ENCODE measurements at places on chromosomes 3 and 15.

DNA sequence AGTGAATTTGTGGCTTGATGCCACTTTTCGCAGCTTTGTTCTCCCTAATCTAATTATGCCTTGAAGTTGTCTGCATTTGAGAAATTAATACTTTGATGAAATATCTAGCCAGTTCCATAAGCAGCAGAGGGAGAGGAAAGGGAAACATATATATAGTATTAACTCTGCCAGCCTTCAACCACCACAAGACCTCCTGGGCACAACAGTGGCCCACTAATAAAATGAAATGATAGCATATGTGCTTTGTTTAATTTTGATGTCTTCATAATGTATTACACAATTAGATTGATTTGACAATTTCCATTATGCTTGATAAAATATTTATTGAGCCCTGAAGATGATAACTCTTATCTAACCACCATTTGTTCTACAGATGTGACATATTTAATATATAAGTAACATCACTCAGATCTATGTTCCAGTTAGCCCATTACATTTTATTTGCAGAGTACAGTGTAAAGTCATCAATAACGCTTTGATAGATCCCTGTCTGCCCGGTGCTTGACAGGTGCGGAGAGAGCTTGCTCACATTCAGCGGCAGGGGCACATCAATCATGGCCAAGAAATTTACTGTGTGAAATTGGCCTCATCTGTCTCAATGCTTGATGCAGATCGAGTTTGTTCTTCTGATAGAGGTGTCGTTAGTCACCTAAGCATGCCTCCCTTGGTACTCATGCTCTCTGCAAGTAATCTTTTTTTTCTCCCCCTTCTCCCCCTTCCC lies 187.4 kb downstream of the MECOM start:
- no peak for DNase-seq

DNA sequence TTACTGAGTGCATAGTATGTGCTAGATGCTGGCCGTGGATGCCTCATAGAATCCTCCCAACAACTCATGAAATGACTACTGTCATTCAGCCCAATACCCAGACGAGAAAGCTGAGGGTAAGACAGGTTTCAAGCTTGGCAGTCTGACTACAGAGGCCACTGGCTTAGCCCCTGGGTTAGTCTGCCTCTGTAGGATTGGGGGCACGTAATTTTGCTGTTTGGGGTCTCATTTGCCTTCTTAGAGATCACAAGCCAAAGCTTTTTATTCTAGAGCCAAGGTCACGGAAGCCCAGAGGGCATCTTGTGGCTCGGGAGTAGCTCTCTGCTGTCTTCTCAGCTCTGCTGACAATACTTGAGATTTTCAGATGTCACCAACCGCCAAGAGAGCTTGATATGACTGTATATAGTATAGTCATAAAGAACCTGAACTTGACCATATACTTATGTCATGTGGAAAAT lies 1.0 kb upstream of the CCR5 start:
- no peak for DNase-seq

GRCh38 chr3:108698461-108698860 lies 58.7 kb downstream of the RETNLB start:
- no peak for DNase-seq

GRCh38 chr3:146640955-146641867 lies 36.1 kb upstream of the PLSCR5 start:
- DNase-seq: no peak

GRCh38 chr15:58690703-58691102 lies 58.8 kb downstream of the ADAM10 start:
- no peak for DNase-seq

- no peak for DNase-seq
Observed at GRCh38 chr3:6862041-6862879, 1.3 kb downstream of the GRM7 start.

DNA sequence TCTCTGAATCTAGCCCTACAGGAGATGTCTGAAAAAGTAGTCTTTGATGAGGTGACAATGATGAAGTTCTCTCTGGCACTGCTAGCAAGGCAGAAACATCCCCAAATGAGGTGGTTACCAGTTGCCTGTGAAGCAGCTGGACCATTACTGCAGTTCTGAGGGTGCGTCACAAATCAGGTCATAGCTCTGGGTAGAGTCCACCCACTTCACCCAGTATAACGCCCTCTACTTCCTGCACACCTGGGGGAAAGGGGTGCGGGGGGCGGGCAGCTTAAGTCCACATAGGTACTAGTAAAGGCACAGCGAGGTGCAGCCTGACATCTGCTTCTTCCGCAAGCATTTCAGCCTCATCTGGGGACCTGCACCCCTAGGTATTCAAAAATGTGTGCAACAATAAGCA lies 13.4 kb upstream of the SATB1 start:
- DNase-seq: no peak

GRCh38 chr15:93418566-93418965 lies 329.6 kb upstream of the RGMA start:
- DNase-seq: no peak

DNA sequence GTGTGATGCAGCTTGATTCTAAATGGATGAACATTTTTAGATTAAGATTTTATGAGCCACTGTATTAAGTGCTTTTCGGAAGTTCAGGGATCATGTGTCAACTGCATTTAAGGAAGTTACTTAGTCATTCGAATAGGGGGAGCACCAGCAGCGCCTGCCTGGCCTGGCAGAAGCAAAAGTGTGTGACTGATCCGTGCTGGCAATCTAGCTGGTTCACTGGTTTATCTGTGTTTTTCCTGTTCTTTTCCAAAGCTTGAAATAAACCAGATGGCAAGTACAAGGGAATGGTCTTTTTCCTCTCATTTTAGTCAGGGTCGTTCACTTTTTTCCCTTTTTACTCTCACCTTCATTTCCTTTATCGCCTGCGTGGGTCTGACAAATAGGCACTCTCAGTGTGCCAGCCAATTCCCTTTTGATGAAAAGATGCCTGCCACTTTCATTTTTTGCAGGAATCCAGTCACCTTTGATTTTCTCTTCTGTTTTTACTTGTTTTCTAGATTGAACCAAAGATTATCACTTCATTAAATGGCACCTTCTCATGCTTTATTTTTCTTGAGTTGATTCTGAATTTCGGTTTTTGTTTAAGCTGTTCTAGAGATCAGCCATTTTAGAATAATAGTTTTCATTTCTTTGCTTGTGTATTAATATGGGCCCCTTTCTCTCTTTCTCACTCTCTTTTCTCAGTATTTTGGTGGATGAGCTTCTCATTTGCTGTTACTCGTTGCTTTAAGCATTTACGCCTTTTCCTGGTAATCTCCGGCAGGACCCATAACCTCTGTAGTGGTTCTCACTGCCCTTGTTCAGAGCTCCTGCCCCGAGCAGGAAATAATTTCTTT lies 2.8 kb downstream of the ABHD2 start:
- no peak for DNase-seq

GRCh38 chr3:18987862-18988447 lies 160.4 kb upstream of the KCNH8 start:
- DNase-seq: no peak

DNA sequence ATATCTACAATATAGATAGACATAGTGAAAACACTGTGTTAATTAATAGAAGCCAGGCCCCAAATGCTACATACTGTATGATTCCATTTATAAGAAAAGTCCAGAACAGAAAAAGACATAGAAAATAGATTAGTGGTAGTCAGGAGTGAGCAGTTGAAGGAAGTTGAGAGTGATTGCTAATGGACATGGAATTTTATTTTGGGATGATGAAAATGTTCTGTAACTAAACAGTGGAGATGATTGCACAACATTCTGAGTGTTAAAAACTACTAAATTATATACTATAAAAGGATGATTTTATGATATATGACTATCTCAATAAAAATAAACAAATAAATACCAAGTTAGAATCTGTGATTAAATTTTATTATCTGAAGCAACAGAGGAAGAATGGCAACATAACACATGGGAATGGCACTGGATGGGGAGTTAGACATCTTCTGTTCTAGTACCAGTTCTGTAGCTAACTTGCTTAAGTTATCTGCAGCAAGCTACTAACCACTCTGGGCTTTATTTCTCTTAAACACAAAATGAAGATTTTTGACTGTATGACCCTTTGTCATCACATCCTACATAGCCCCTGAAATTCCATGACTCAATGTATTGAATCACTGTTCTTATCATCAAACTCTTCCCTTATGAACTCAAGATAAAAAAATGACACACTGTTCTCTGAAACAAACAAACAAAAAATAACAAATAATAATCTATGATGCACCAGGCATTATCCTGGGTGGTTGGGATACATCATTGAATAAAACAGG lies 612.7 kb downstream of the TBL1XR1 start:
- DNase-seq: no peak

GRCh38 chr3:42705962-42706585 lies 3.5 kb upstream of the HHATL start:
- DNase-seq: peak; percentile 4

DNA sequence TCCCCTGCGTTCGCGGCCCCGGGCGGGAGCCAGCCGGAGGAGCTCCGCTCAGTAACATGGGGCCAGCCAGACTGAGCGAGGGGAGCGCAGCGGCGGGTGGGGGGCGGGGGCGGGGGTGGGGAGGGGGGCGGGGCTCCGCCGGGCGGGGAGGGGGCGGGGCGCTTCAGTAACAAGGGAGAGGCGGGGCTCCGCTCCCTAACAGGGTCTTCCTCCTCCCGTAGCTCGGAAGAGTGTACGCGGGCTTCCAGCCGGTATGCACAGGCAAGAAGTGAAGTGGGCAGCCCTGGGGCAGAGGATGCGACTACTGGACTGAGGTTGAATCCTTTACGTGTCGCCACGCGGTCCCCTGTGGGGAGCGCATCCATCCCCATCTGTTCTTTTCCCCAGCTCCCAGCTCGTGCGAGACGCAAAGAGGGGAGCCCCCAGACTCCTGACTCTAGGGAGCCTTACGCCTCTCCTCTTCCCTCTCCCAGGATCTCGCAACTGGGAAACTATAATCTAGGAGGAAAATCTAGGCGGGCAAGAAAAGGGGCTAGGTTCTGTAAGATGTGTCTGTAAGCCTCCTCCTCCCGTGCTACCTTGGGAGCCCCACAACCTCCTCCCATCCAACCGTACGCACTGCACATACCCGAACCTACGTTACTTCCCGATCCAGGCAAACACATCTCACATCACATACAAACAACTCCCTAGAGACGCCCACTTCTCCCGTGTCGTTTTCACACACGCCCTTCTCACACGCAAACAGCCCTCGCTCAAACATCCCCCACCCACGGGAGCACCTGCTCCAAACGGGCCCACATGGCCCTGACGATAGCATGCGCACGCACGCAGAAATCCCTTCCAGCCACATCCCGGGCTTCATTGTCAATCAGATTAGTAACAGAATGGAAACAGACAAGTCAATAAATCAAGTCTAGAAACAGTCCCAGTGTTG lies at the start of gene SHF:
TSS of gene SHF (minus strand) at position 73 of the 937 bp plus-strand sequence. CDS start at position 58, 15 bp downstream.
- DNase-seq: peak; percentile 47

- no peak for DNase-seq
Observed at GRCh38 chr3:177529716-177530335, 332.5 kb upstream of the TBL1XR1 start.

- DNase-seq: no peak
Observed at GRCh38 chr15:75325922-75326321, 9.9 kb upstream of the COMMD4 start.

- DNase-seq: no peak
Observed at GRCh38 chr15:24734396-24734795, 58.8 kb downstream of the NPAP1 start.

DNA sequence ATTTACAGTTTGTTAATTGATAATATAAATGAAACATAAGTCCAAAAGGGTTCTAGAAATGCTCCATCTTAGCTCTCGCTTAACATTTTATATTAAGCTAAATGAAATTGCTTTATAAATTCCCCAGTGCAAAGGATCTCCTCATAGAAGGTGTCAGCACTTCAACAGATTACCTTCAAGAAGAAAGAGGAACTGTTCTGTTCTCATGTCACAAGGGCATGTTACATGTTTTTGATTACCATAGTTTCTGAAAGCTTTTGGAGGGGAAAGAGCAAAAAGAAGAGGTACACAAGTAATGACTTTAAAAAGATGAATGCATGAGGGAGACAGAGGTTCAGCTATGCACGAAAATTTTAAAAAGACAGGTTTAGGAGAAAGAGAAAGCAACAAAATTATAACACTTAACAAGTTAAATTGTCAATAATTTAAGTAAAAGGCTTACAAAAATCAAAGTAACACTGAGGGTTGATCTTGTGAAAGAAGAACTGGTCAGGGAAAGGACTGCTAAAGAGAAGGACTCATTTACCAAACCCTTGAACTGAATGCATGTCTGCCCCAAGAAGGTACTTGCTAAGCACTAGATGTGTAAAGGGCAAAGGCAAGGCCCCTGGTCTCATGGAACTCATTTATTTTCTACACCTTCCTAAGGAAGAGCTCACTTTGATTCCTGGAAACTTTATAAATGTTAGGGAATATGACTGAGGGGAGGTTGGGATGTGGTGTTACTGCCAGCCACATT lies 45.1 kb downstream of the CCDC191 start:
- DNase-seq: no peak

DNA sequence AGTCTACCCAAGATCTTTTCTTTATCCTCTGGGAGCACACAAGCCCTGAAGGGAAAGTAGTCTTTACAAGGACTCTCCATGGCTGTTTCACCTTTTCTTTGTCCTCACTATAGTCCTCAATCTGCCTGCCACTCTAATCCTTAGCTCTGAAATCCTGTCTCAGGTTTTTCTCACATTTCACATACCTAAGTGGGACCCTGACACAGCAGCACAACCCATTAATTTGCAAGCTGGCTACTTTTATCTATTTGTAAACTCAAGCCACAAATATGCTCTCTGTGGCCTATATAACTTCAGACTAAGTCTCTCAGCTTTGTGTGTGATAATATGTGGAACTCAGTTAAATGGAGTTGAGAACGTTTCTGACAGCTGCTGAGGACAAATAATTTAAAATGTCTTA lies 19.8 kb downstream of the SIN3A start:
- DNase-seq: no peak

All from progenitor cell of endocrine pancreas (in vitro differentiated cells).